Dermis microvascular lymphatic vessel endothelial cell (primary cell): ENCODE measurements at places on chromosomes 7 and 10.

- DNase-seq: no peak
Observed at GRCh38 chr10:1654811-1655356, 82.4 kb downstream of the ADARB2 start.

DNA sequence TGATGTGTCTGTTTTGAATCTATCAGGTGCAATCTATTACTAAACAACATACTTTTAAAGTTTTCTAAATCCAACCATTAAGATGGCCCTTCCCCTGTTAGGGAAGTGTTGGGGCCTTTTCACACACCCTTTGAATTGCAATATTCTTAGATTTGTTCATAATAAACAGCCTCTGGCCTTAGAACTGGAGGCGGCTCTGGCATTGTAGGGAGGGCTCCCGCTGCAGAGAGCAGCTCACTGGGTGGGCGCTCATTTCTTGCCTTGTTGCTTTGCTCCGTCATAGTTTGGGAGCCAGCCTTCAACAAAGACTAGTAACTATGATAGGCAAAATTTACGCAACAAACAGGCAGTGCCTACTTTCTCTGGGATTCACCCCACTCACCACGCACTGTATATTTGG, 4.2 kb upstream of the HOXA10 start:
- no peak for DNase-seq

- DNase-seq: no peak
Observed at GRCh38 chr10:116997015-116997414, 8.0 kb downstream of the SHTN1 start.

- no peak for DNase-seq
Observed at GRCh38 chr10:109178591-109178990, 744.7 kb downstream of the XPNPEP1 start.
